ENCODE measurements at places on chromosomes 3 and 15.

DNA sequence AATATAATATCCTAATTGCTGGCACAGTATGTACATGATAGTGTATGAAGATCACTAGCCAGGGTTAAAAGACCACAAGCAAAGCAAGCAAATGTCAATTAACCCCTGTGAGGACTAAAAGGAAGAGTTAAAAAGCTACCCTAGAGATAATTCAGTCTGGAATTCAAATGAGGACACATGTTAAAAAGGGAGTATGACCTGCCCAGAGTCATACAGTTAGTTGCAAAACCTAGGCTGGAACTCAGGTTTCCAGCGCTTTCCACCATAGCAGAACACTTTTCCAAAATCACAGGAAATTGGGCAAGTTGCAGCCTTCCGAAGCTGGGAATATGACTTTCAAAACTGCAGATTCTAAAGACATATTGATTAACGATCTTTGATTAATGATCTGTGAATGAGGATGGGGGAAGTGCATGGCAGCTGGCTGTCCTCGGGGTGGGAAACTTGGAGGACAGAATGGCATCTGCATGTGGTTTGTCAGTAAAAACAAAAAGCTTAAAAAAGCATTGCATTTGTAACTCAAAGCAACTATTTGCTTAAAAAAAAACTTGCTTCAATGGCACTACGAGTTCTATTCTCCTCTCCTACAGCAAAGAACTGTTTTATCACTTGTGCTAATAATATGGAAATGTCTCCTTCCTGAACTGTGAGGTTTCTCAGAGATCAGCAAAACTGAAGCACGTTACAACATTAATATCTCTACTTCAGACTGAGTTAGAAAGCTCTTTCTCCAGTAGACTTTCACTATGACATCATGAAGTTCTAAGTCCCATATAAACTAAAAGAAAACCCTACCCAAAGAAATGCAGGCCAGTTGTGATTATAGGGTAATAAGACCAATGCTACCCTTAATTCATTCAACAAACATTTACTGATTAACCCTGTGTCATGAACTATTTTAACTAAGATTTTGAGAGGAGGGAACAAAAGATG, 46.2 kb downstream of the IGSF11 start:
- DNase-seq: no peak

GRCh38 chr3:172223870-172224269, 184.5 kb downstream of the FNDC3B start:
- no peak for DNase-seq

DNA sequence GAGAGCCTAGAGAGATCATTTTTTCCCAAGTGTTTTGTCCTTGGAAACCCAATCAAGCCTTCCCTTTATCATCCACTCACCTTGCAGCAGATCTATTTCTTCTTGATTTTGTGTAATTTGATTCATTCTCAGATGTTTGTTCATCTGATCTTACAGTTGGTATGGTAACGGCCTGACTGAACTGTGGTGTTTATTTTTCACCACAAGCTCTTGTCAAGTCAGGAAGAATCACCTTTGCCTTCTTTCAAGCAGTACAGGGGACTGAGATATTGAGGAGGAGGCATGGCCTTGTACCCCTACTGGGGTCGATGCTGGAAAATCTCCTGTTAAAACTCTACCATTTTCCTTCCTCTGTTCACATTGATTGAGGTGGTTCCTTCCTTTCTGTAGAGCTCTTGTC, 361.4 kb upstream of the CFAP20DC start:
- no peak for DNase-seq

DNA sequence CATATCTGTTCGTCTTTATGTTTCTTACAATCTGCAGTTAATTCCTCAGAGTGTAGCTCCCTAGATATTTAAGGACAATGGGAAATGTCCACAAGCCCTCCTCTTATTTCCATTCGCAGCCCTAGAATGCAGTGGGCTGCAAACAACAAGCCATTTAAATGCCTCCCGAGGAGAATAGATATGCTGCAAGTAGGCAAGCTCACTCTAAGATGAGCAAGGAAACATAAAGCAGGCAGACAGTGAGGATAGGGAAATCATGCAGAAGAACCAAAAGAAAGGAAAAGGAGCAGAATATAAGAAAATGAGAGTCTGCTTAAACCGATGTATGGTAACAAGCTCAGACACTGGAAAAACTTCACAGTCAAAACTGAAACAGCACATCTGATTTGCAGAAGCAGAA, 561.9 kb downstream of the GBE1 start:
- DNase-seq: no peak

- no peak for DNase-seq
Observed at GRCh38 chr3:109033000-109033660, 79.5 kb upstream of the GUCA1C start.

GRCh38 chr3:36900474-36901443, 44.1 kb downstream of the TRANK1 start:
- DNase-seq: no peak

DNA sequence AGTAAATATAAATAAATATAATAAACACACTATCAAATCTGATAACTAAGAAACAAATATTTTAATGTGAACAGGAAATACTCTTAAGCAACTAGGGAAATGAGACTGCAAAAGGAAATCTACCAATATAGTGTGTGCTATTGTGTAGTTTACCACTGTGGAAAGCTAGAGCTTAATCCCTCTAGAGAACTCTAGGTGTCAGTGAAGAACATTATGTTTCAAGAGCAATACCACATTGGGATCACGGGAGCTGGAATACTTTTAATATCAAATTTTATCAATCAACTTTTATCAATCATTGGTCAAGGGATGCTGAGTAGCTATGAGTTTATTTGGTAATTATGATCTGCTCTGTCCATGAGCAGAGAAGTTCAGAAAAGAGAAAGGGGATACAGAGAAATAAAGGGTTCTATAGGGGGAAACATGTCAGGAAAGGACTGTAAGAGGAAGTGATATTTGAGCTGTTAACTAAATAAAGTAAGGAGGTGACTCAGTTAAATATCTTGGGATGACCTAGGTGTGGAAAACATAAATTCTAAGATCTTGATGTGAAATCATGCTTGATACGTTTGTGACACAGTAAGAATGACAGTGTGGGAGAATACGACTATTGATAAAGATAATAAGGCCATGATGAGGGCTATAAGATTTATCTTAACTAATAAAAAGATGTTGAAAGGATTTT, 762.2 kb upstream of the ALCAM start:
- DNase-seq: no peak

- no peak for DNase-seq
Observed at GRCh38 chr15:69009341-69009740, 5.2 kb upstream of the NOX5 start.

DNA sequence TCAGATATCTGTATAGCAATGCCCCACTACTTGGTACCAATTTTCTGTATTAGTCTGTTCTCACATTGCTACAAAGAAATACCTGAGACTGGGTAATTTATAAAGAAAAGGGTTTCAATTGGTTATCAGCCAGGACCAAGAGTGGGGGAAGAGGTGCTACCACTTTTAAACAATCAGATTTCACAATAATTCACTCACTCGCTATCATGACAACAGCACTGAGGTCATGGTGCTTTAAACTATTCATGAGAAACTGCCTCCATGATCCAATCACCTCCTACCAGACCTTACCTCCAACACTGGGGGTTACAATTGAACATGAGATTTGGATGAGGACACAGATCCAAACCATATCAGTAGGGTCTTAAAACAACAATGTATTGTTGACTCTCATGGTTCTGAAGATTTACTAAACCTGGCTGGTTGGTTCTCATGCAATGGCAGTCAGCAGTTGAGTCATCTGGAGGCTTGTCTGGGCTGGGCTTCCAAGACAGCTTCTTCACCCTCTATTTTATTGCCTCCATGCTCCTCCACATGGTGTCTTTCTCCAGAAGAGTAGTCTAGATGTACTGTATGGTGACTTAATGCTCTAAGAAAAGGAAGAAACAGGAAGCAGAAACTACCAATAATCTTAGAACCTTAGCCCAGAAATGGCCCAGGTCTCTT, 21.2 kb upstream of the TM4SF4 start:
- no peak for DNase-seq

DNA sequence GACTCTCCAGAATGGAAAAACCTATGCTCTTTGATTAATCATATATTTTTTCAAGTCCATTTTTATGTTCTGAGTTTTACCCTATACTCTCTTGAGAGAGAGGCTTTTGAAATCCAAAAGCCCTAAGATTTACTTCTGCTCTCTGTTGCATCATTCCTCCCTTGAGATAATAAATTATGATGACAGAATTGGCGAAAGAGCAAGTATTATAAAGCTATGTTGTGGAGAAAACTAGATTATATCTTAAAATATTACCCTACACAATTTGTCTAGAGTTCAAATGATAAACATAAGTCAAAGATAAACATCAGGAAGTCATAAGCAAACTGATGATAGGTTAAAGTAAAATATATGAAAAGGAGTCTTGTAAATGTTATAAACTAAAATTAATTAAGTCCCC, 293.4 kb upstream of the MME start:
- DNase-seq: no peak
